Thymus (tissue), 14 donors: ENCODE measurements at places on chromosomes 16 and 17. TPM values are rescaled to one million over a fixed set of nuclear protein-coding genes. Genes with fewer than 3 reads are reported as not detected.

GRCh38 chr17:48612456-48612853, 1.6 kb upstream of the HOXB7 start:
- no peak for DNase-seq

- no peak for DNase-seq
Measured at GRCh38 chr16:57062329-57062728, 30.1 kb upstream of the CPNE2 start.

- DNase-seq: no peak
Measured at GRCh38 chr16:4392382-4393239, 21.0 kb downstream of the VASN start.

The HOXB5 gene
- 0.16 TPM for polyA plus RNA-seq

The CDRT15L2 gene
- polyA plus RNA-seq: not detected

GRCh38 chr16:79182616-79183015, 417.9 kb downstream of the MAF start:
- no peak for DNase-seq

The FOXL1 gene
- 0.62 TPM for polyA plus RNA-seq

DNA sequence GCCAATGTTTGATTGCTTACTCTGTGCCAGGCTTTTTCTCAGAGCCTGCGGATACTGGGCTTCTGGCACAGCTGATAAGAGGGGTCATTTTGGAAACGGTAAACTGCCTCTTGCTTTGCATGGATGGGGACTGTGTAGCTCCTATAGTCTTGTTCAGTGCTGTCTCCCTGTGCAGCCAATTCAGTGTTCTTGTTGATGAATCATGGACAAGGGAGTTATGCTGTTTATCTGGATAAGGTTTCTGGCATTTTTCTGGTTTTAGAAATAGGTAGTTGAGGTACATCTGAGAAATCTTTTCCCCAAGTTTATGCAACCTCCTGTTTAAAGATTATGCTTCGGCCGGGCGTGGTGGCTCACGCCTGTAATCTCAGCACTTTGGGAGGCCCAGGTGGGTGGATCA, 16.7 kb upstream of the TANGO6 start:
- DNase-seq: no peak

- no peak for DNase-seq
Measured at GRCh38 chr16:8910811-8911210, 28.7 kb downstream of the LITAFD start.

The SLC5A10 gene
- 0.52 TPM for polyA plus RNA-seq

- no peak for DNase-seq
Measured at GRCh38 chr16:63415014-63415413, 1378.8 kb upstream of the CDH8 start.

DNA sequence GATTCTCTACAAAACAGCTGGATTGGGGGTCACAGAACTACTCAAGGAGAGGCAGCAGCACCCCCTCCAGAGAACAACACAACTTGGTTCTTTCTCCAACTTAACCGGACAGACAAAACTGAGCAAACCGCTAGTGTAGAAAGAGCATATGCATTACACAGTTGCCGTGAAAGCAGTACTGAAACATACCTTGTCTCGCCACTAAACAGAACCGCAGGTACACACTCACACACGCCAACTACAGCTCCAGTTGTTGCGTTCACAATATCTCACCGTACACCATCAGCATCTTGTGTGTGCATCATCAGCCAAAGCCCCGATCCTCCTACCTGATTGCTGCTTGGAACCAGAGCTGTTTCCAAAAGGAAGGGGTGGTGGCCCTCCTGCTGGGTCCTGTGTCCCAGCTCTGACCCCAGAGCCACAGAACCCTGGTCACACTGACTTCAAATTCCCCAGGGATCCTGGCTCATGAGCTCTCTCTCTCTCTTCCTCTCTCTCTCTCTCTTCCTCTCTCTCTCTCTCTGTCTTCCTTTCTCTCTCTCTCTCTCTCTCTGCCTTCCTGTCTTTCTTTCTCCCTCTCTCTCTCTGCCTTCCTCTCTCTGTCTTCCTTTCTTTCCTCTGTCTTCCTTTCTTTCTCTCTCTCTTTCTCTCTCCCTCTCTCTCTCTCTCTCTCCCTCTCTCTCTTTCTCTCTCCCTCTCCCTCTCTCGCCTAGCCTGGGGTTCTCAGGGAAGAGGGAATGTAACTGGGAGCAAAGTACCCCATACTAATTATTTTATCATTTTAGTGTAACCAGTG, 8.4 kb downstream of the PIMREG start:
- DNase-seq: no peak

DNA sequence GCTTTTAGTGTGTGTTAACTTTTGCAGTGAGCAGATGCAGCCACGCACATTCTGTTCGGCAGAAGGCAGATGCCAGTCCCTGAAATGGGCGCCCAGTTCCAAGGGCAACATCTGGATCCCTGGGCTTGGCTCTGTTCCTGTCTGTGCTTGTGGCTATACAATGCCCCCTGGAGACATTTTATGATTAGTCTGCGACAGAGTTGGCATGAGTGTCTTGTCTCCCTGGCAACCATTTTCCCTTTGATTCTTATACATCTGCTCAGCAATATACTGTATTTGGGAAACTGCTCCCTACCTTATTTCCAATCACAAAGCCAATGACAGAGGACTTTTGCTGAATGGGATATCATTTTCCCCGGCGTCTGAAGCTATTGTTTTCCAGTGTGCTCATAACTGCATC, 1629.5 kb upstream of the GOT2 start:
- no peak for DNase-seq

GRCh38 chr16:88073201-88073721, 122.0 kb downstream of the BANP start:
- no peak for DNase-seq

DNA sequence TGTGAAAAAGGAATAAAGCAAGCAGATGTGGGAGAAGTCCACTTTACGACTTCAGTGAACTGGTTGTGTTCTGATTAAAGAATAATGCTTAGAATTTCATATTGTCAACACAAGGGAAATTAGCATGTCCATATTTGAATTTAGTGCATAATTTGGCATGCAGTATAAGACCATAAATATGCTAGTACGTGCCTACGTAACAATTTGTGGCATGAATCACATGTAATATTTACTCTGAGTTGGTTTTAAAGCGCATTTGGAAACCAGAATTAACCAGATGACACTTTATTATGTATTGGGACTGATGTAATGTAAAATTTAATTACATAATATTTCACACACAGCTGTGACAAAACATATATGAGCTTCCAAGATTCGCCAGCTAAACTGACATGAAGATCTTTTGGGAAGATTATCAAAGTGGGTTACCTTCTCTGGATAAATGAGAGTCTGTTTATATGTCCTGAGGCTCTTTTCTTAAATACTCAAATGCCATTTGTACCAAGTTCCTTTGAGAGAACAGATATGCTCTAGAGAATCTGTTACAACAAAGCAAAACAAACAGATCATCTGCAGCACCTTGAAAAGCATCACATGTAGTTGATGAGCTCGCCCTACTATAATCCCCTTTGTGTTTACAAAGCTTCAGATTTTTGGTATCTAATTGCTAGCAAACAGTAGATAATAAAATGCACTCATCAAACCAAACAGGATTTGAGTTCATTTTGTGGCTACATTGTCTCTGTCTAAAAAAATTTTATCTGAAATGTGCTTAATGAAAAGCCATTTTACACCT, 1468.6 kb downstream of the CDH11 start:
- DNase-seq: no peak

- DNase-seq: no peak
Measured at GRCh38 chr16:660459-661183, 7.3 kb upstream of the RHOT2 start.

DNA sequence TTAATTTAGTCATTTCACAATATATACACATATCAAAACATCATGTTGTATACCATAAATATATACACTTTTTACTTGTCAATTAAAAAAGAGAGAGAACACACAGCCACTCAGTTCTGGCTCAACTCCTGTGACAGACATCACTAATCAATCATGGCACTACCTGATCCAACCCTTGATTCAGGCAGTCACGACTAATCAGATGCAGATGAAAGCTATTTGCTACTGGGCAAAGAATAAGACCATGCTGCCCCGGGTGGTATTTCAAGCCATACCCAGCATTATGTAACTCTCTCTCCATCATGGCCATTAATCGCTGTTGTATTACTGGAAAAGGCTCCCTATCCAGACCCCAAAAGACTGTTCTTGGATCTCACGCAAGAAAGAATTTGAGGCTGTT, 345.7 kb downstream of the HAPSTR1 start:
- DNase-seq: no peak

GRCh38 chr16:81686391-81687130, 92.5 kb upstream of the PLCG2 start:
- no peak for DNase-seq

DNA sequence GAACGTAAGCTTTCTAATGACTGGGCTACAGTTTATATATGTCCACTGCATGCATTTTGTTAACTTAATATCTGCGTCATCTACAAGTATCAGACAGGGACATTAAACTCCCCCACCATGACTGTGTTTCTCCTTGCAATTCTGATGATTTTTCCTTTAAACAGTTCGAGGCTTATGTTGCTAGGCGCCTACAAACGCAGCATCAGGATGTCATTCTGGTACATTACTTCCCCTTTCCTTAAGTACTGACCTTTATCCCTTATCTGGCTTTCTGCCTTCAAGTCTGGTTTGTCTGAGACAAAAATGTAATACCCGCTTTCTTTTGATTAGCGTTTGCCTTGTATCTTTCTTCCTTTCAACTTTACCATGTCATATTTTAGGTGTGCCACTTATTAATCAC, 362.4 kb downstream of the SLC39A11 start:
- no peak for DNase-seq

DNA sequence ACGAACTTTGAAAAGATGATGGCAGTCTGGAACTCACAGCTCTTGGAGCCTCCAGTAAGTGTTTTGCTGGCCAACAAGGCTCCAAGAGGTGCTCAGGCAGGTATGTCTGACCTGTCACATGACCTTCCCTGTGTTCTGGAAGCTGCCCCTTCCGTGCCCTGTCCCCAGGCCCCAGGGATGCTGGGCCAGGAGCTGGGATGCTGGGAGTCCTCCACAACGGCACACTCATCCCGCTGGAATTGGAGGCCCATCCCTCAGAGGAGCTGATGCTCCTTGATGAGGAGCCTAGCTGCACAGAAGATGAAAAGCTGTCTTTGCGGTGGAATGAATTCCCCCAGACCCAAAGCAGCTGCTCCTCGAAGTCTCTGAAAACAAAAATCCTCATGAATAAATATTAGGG, 47.8 kb downstream of the HOXB1 start:
- no peak for DNase-seq

DNA sequence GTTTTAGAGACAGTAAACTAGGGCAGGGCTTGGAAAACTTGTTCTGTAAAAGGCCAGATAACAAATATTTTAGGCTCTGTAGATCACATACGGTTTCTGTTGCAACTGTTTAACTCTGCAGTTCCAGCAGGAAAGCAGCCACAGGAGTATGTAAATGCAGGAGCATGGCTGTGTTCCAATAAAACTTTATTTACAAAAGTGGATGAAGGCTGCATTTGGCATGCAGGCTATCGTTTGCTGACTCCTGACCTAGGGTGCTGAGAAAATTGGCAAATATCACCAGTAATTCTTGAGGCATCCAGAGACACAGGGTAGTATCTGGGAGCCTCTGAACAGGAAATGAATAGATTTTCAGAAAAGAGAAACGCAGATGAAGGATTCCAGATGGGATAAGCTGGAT, 274.0 kb downstream of the MAF start:
- DNase-seq: no peak

DNA sequence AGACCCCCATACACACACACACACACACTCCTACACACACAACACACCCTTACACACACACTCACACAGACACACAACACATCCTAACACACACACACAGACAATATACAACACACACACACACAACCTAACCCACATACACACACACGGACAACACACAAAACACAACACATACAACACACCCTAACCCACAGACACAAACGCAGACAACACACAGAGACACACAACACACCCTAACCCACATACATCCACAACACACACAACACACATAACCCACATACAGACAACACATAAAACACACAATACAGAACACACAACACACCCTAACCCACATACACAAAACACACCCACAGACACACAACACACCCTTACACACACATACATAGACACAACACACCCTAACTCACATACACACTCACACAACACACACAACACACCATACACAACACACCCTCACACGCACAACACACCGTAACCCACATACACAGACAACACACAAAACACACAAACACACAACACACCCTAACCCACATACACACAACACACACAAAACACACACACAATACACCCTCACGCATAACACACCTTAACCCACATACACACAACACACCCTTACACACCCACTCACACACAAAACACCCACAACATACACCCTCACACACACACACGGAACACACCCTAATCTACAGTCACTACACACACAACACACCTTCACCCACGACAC, 4.4 kb downstream of the ASGR1 start:
- DNase-seq: no peak

The FAM117A gene
- 13.6 TPM for polyA plus RNA-seq

GRCh38 chr17:49862781-49863331, 15.0 kb upstream of the TAC4 start:
- no peak for DNase-seq

DNA sequence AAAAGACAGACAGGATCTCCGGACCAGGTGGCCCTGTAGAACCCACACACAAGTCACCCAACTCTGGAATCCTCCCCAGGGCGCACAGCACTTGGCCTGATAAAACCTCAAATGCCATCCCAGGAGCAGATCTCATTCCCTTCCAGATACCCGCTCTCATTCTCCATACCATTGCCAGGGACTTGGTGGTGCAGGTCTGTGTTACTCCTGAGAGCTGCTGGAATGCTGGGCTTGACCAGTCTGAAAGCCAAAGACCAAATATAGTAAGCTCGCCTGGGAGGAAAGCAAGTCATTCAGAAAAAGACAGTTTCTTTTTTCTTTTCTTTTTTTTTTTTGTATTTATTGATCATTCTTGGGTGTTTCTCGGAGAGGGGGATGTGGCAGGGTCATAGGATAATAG, 10.7 kb downstream of the MKS1 start:
- no peak for DNase-seq

- DNase-seq: no peak
Measured at GRCh38 chr17:82324566-82325285, 7.3 kb upstream of the CD7 start.

The ITGAD gene
- 0.78 TPM for polyA plus RNA-seq

- DNase-seq: no peak
Measured at GRCh38 chr17:10046786-10047785, 142.0 kb upstream of the RCVRN start.

- DNase-seq: no peak
Measured at GRCh38 chr17:76925441-76925891, 57.3 kb downstream of the MGAT5B start.
